ENCODE measurements at places on chromosomes 6 and 20.

- H3K27me3 ChIP-seq, result peaks cover 26% of the 10 kb centered on the region
- no peak overlapping the region for H3K4me3 ChIP-seq
- H3K4me1 ChIP-seq, result no peaks in the 10 kb centered on the region
- no peak for DNase-seq
- no peaks in the 10 kb centered on the region for H3K36me3 ChIP-seq
These were observed 55.1 kb downstream of the IL20RA start for GRCh38 chr6:136989571-136990241.

- peaks cover 6% of the 10 kb centered on the region for H3K27me3 ChIP-seq
- H3K4me3 ChIP-seq, result no peak overlapping the region
- H3K36me3 ChIP-seq, result no peaks in the 10 kb centered on the region
- no peak overlapping the region for H3K27ac ChIP-seq
- no peaks in the 10 kb centered on the region for H3K4me1 ChIP-seq
These were observed 25.5 kb downstream of the BANF2 start for GRCh38 chr20:17725094-17725835.

DNA sequence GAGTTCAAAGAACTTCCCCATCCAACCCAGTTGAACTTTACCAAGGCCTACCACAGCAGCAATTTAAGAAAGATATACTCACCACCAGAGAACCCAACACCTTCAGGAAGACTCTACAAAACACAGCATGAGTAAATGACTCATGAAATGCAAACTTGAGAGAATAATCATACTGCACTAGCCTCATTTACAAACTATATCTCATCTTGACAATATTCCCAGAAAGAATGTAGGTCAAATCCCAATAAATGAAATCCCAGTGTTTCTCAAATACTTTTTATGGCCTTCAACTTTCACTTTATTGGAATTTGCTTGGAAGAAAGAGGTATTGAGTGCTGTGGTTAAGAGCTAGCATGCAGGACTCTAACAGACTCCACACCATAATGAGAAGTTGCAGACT, 60.0 kb downstream of the FYN start:
- no peak overlapping the region for H3K4me3 ChIP-seq
- no peaks in the 10 kb centered on the region for H3K27me3 ChIP-seq
- no peak overlapping the region for H3K27ac ChIP-seq
- H3K4me1 ChIP-seq, result peaks cover 9% of the 10 kb centered on the region
- DNase-seq, result no peak

GRCh38 chr20:51637241-51637640, 94.7 kb upstream of the NFATC2 start:
- H3K27me3 ChIP-seq, result peaks cover 11% of the 10 kb centered on the region
- H3K27ac ChIP-seq, result no peak overlapping the region
- no peak for DNase-seq
- no peaks in the 10 kb centered on the region for H3K36me3 ChIP-seq
- no peak overlapping the region for H3K4me3 ChIP-seq
- H3K4me1 ChIP-seq, result peaks cover 4% of the 10 kb centered on the region

DNA sequence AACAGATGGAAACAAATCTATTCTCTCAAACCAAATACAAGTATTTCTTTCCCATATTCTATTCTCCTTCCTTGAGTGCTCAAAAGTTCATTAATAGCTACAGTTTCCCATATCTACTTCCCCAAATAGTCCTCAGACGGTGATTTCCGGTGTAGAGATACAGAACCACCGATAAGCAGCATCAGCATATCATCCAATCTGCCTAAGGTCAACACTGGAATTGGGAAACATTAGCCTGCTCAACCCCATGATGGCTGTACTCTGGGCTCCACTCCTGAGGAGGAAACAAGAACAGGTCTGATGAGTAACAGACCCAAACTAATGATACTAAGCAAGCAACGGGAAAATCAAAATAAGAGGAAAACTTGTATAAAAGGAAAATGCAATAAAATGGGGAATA, 115.6 kb downstream of the EPB41L2 start:
- peaks cover 25% of the 10 kb centered on the region for H3K36me3 ChIP-seq
- no peak overlapping the region for H3K4me3 ChIP-seq

DNA sequence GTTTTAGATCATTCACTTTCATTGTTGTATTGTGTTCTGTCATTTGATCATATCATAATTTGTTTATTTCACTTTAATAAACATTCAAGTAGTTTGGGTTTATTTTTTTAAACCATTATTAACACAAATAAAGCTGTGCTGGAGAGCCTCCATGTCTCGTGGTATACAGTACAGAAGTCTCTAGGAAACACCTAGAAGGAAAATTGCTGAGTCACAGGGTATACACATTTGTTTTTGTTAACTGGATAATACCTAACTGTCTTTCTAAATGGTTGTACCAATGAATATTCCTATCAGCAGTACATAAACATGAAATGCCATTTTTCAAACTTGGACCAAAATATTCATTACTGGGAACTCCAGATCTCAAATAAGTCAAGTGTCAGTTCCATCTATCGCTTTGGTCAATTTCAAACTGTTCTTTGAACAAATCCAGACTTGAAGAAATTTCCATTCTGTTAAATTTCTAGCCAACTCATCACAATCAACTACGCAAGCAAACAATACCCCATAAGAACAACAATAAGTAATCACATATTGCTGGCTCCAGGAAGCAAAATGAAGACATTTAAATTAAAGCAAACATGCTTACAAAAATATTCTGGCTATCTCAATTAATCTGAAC, 138.1 kb downstream of the ATXN1 start:
- peaks cover 4% of the 10 kb centered on the region for H3K36me3 ChIP-seq
- H3K27ac ChIP-seq, result peak overlapping the region; percentile 51
- no peak for DNase-seq
- peaks cover 11% of the 10 kb centered on the region for H3K4me1 ChIP-seq
- no peaks in the 10 kb centered on the region for H3K27me3 ChIP-seq

GRCh38 chr6:88890860-88891845, 72.3 kb downstream of the RNGTT start:
- no peaks in the 10 kb centered on the region for H3K27me3 ChIP-seq
- H3K36me3 ChIP-seq, result peaks cover 18% of the 10 kb centered on the region
- DNase-seq, result no peak
- H3K27ac ChIP-seq, result no peak overlapping the region
- no peaks in the 10 kb centered on the region for H3K4me1 ChIP-seq

DNA sequence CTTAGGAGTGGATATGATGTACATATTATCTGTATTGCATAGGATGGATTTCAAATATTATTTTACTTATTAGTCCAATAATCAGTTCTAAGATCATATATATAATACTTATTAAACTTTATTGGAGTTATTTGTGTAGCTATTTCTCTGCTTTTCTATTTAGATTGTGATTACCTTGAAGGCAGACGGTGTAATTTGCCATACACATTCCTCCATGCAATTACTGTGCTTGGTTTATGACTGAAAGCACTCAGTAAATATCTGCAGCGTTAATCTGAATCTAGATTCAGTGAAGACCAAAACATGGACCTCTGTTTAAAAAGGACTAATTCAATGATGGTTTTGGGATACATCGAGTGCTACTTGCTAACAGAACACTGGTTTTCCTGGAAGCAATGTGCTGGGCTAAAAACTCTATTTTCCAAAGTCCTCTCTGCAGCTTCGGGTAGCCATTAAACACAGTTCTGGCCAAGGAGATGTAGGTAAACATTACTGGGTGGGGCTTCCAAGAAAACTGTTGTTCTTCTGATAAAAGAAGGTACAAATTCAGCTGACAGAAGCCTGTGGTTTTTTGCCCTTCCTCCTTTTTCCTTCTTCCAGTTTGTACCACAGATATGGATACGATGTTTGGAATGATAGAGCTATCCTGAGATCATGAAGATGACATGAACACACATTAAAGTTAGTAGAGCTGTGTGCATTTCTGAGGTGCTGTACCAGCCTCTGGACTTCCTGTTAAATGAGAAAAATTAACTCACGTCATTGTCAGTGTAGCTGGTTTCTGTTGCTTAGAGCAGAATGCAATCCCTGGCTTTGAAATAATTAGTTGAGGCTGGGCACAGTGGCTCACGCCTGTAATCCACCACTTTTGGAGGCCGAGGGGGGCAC, 136.5 kb upstream of the NUP153 start:
- H3K36me3 ChIP-seq, result peaks cover 10% of the 10 kb centered on the region
- no peaks in the 10 kb centered on the region for H3K4me1 ChIP-seq
- no peaks in the 10 kb centered on the region for H3K27me3 ChIP-seq
- peak overlapping the region; percentile 31 for H3K27ac ChIP-seq

GRCh38 chr6:158596861-158597260, 37.0 kb downstream of the TMEM181 start:
- H3K27me3 ChIP-seq, result no peaks in the 10 kb centered on the region
- H3K4me3 ChIP-seq, result no peak overlapping the region
- H3K36me3 ChIP-seq, result peaks cover 13% of the 10 kb centered on the region
- H3K4me1 ChIP-seq, result peaks cover 9% of the 10 kb centered on the region

DNA sequence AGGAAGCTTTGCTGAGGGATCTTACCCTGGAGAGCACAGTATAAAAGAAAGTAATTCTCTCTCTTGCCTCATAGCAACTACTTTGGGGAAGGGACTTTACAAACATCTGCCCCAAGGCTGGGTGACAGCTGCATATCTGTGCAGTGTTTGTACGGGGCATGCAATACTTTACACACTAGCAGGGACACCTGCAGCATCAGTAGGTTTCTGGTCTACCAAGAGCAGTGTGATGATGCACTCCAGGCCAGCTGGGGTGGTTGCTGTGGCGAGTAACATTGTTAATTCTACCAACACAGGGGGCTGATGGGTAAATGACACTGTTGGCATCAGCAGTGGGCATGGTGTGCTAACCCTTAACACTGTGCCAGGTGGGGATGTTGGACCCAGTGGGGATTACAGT, 48.0 kb downstream of the ADTRP start:
- H3K4me3 ChIP-seq, result no peak overlapping the region
- DNase-seq, result no peak
- peaks cover 1% of the 10 kb centered on the region for H3K36me3 ChIP-seq
- H3K27ac ChIP-seq, result no peak overlapping the region

- no peak overlapping the region for H3K4me3 ChIP-seq
- H3K27ac ChIP-seq, result no peak overlapping the region
- H3K36me3 ChIP-seq, result no peaks in the 10 kb centered on the region
- H3K27me3 ChIP-seq, result peaks cover 13% of the 10 kb centered on the region
- H3K4me1 ChIP-seq, result no peaks in the 10 kb centered on the region
- DNase-seq, result no peak
These were observed 16.9 kb downstream of the KCNK15 start for GRCh38 chr20:44762466-44763140.

- H3K4me1 ChIP-seq, result no peaks in the 10 kb centered on the region
- no peak overlapping the region for H3K27ac ChIP-seq
- no peak overlapping the region for H3K4me3 ChIP-seq
- no peak for DNase-seq
- no peaks in the 10 kb centered on the region for H3K36me3 ChIP-seq
These were observed 365.9 kb downstream of the TAF4 start for GRCh38 chr20:61699495-61700374.

DNA sequence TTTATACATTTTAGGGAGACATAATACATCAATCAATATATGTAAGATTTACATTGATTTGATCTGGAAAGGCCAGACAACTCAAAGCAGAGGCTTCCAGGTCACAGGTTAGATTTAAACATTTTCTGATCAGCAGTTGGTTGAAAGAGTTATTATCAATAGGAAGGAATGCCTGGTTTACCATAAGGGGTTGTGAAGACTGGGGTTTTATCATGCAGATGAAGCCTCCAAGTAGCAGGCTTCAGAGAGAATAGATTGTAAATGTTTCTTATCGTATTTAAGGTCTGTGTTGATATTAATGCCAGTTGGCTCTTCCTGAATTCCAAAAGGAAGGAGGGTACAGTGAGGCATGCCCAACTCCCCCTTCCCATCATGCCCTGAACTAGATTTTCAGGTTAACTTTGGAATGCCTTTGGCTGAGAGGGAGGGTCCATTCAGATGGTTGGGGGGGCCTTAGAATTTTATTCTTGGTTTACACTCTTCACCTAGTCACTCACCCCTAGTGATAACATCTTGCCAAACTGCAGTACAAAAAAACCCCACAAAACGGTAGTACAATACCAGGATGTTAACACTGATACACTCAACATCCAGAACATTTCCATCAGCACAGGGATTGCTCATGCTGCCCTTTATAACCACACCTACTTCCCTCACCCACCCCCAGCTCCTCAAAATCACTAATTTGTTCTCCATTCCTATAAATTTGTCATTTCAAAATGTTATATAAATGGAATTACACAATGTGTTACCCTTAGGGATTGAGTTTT, 259.6 kb upstream of the PLN start:
- no peaks in the 10 kb centered on the region for H3K4me1 ChIP-seq
- no peak for DNase-seq
- no peak overlapping the region for H3K4me3 ChIP-seq
- no peak overlapping the region for H3K27ac ChIP-seq

GRCh38 chr20:3173610-3174441, 477 bp upstream of the LZTS3 start:
- peaks cover 3% of the 10 kb centered on the region for H3K4me1 ChIP-seq
- peak; percentile 89 for DNase-seq
- H3K27ac ChIP-seq, result peak overlapping the region; percentile 68
- H3K4me3 ChIP-seq, result peak overlapping the region; percentile 86
- no peaks in the 10 kb centered on the region for H3K36me3 ChIP-seq

GRCh38 chr20:9550871-9551270, 36.5 kb downstream of the LAMP5 start:
- H3K4me3 ChIP-seq, result no peak overlapping the region
- DNase-seq, result no peak
- no peaks in the 10 kb centered on the region for H3K36me3 ChIP-seq
- H3K27ac ChIP-seq, result no peak overlapping the region
- no peaks in the 10 kb centered on the region for H3K27me3 ChIP-seq

GRCh38 chr6:126824815-126825214, 293.7 kb upstream of the RSPO3 start:
- H3K27me3 ChIP-seq, result no peaks in the 10 kb centered on the region
- DNase-seq, result no peak
- no peaks in the 10 kb centered on the region for H3K36me3 ChIP-seq
- no peak overlapping the region for H3K4me3 ChIP-seq
- H3K4me1 ChIP-seq, result no peaks in the 10 kb centered on the region

- peaks cover 2% of the 10 kb centered on the region for H3K36me3 ChIP-seq
- no peaks in the 10 kb centered on the region for H3K27me3 ChIP-seq
- peak; percentile 39 for DNase-seq
- peak overlapping the region; percentile 98 for H3K4me3 ChIP-seq
- peak overlapping the region; percentile 99 for H3K27ac ChIP-seq
These were observed 58.5 kb upstream of the CEP85L start for GRCh38 chr6:118709859-118710350.

- no peak for DNase-seq
- H3K4me3 ChIP-seq, result no peak overlapping the region
- H3K36me3 ChIP-seq, result no peaks in the 10 kb centered on the region
- no peaks in the 10 kb centered on the region for H3K4me1 ChIP-seq
- H3K27ac ChIP-seq, result no peak overlapping the region
These were observed 318.0 kb upstream of the PTCHD4 start for GRCh38 chr6:48429021-48429420.
